NCI-H774 (cell line): ENCODE measurements at places on chromosomes 4 and X.

DNA sequence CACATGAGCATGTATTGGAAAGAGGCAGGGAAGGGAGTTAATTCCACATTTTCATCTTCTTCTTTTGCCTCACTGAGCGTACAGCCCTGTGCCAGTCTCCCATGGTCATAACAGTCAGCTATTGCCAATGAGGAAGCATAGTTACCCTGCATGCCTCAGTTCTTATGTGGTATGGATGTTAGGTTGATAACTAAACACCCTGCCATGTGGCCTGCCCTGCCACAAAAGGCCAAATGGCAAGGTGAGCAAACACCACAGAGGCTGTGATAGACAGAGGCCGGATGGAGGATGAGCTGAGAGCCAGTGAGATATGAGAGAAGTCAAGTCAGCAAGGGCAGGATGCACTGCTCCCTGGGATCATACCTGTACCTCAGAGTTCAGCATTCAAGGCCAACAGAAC is 59.3 kb downstream of the BTC start:
- no peak for DNase-seq

DNA sequence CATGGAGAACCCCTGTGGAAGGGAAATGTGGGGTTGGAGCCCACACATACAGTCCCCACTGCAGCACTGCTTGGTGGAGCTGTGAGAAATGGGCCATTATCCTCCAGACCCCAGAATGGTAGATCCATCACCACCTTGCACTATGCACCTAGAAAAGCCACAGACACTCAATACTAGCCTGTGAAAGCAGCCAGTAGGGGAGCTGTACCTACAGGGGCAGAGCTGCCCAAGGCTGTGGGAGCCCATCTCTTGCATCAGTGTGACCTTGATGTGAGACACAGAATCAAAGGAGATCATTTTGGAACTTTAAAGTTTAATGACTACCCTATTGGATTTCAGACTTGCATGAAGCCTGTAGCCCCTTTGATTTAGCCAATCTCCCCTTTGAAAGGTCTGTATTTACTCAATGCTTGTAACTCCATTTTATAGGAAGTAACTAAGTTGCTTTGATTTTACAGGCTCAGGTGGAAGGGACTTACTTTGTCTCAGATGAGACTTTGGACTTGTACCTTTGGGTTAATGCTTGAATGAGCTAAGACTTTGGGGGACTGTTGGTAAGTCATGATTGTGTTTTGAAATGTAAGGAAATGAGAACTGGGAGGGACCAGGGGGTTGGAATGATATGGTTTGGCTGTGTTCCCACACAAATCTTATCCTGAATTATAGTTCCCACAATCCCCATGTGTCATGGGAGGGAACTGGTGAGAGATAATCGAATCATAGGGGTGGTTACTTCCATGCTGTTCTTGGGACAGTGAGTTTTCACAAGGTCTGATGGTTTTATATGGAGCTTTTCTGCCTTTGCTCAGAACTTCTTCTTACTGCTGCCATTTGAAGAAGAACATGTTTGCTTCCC is 352.6 kb downstream of the INPP4B start:
- DNase-seq, result no peak

GRCh38 chrX:41265615-41266014 is 68.3 kb upstream of the DDX3X start:
- DNase-seq, result no peak

DNA sequence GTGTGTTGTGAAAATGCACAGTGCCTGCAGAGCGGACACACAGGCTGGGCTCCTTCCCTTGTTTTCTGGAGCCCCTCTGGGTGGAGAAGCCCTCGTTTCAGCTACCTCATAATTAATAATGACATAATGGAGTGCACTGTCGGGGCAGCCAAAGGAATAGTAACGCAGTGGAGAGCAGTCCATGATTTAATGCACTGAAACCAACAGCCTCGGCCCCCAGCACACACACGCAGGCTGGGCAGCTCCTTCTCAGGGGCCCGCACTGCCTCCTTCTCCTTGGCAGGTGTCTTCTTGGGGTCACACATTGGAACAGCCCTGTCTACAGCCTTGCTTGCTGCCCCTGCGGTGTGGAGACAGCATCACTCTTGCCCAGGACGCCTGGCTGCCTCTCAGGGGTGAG is 89.2 kb downstream of the DCTD start:
- DNase-seq, result no peak

GRCh38 chr4:80393246-80393969 is 57.9 kb downstream of the CFAP299 start:
- DNase-seq, result no peak

- no peak for DNase-seq
Measured at GRCh38 chr4:10534820-10535219, 77.6 kb upstream of the ZNF518B start.

GRCh38 chr4:52957835-52958631 is 95.9 kb downstream of the RASL11B start:
- no peak for DNase-seq

DNA sequence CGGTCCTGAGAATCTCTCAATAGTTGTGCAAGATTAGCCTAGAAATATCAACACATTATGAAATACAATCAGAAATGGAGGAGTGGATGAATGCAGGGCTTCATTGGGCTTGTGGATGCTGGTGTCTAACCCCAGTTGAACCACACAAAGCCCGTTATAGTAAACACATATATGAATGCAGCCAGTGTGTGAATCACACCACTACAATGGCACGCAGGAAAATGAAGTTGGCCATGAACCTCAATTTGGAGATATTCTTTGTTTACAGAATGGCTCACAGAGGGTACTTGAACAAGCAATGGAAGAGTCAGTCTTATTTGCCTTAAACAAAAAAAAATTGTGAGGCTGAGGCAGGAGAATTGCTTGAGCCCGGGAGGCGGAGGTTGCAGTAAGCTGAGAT is 57.8 kb downstream of the SOD3 start:
- DNase-seq, result no peak

GRCh38 chr4:94251094-94251493 is 43.4 kb downstream of the SMARCAD1 start:
- no peak for DNase-seq

DNA sequence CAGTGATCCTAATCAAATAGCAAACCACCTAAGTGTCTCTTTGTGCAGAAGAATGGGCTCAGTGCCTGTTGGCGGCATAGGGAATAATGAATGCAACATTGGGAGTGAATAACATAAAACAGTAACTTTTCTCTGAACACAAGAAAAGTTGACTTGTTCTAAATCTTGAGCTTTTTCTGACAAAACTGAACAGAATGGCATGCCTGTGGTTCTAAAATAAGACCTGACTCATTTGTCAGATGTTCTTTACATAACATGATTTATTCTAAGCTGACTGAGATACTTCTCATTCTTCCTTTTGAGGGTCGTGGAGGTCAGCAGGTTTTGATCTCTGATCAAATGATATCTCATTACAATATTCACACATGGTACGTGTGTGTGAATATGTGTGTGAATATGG is 165.4 kb upstream of the WDR1 start:
- no peak for DNase-seq
